Iris pigment epithelial cell (primary cell): ENCODE measurements at places on chromosomes 3 and 15.

- DNase-seq = peak; percentile 16
These were observed 17.3 kb downstream of the PP2D1 start for GRCh38 chr3:19994796-19995195.

- DNase-seq = peak; percentile 73
These were observed 153.2 kb downstream of the WNT5A start for GRCh38 chr3:55333923-55334322.

GRCh38 chr3:149638228-149639092 lies 19.4 kb downstream of the WWTR1 start:
- DNase-seq = peak; percentile 53

DNA sequence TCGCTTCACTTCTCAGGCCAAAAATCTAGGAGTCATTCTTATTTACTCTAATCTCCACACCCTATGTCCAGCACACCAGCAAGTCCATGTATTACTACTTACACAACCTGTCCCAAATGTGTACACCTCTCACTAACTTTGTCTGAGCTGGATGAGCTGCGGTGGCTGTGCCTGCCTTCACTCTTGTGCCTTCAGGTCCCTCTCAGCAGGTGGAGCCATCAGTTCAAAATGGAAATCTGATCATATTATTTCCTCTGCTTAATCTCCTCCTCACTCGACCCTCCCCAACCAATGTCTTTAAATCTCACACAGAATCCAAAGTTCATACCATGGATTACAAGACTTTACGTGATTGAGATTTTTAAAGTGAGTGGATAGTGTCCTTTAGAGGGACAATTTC lies 82.8 kb downstream of the SSR3 start:
- no peak for DNase-seq

DNA sequence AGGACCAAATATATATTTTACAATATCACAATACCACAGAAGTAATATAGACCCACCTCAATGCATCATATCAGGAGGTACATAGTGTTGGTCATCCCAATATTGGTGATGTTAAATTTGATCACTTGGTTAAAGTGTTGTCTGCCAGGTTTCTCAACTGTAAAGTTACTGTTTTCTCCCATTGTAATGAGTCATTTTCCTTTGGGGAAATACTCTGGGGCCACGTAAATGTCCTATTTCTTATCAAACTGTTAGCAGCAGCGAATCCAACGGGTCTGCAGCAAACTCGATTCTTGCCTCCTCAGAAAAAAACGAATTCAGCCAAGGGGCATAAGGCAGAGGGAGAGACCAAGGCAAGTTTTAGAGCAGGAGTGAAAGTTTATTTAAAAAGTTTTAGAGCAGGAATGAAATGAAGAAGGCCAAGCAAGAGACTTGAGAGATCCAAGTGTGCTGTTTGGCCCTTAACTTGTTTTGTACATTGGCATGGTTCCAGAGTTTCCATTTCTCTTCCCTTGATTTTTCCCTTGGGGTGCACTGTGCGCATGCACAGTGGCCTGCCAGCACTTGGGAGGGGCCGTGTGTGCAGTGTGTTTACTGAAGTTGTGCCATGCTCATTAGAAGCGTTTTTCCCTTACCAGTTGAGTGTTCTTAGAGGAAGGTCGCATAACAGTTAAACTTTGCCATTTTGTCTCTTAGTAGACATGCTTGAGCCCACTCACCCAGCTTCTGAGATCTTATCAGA lies 512.5 kb downstream of the AGBL1 start:
- DNase-seq = no peak

- peak; percentile 65 for DNase-seq
These were observed 52.7 kb downstream of the MITF start for GRCh38 chr3:69791919-69792399.

GRCh38 chr15:55915221-55915620 lies 78.2 kb downstream of the NEDD4 start:
- DNase-seq = no peak

- DNase-seq = no peak
These were observed 72.5 kb upstream of the SLC6A11 start for GRCh38 chr3:10743366-10744097.

- no peak for DNase-seq
These were observed 183.2 kb upstream of the STAC start for GRCh38 chr3:36197151-36197550.

DNA sequence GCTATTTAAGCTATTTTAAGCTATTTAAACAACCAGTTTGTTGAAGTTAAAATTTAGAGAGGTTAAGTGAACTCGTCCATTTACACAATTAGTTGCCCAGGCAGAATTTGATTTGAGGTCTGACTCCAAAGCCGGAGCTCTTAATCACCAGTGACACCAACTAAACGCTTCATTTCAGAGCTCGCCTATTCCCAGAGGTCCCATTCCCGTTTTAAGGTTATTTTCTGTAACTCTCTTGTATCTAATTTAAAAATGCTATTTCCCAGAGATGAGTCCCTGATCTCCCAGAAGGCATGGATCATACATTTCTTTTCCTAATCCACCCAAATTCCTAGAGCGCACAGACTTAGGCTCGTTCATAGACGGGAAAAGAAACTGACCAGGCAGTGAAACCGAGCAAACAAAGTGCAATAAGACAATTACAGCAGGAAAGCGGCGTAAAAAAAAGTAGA lies 904 bp upstream of the MCTP2 start:
- no peak for DNase-seq

DNA sequence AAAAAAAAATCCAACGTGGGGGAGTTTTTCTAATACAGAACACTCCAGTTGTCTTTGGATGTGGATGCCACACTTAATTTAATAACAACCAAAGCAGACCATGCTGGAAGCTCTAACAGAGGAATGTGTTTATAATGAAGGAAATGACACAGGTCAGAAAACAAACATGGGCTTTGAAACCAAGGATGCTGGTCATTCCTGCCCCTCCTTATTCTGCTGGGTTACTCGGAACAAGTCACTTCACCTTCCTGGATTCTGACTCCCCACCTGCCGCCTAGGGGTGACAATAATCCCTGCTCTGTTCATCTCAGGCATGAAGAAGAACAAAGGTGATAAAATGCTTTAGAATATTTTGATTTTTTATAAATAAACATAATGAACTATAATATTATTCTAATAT lies 240.9 kb upstream of the ADAMTS9 start:
- DNase-seq = no peak

GRCh38 chr3:122562923-122563716 lies 980 bp downstream of the PARP9 start:
- DNase-seq = no peak

DNA sequence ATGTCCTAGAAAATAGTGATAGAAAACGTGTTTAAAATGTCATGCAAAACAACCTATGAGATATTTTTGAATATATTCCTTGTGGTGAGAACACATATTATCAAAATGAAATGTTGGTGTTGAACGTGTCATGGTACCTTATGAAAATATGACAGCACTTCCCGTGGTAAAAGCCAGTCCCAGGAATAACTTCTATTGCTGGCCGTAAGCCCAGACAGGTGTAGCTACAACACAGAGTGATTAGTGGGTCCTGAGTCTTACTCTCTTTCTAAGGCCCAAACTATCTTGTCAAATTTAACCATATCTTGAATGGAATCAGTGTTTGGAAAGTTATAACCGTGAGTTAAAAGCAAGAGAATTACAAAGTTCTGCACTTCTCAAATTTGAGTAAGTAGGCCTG lies 24.1 kb downstream of the RARB start:
- no peak for DNase-seq

GRCh38 chr15:70240820-70241430 lies 143.2 kb upstream of the TLE3 start:
- no peak for DNase-seq

- peak; percentile 33 for DNase-seq
These were observed 190.7 kb upstream of the NDN start for GRCh38 chr15:23877502-23878412.

- DNase-seq = no peak
These were observed 374.3 kb downstream of the MAGI1 start for GRCh38 chr3:65664446-65664845.

GRCh38 chr3:12430086-12430485 lies 54.2 kb upstream of the TSEN2 start:
- no peak for DNase-seq

GRCh38 chr15:28986108-28986507 lies 100.3 kb downstream of the APBA2 start:
- DNase-seq = no peak

DNA sequence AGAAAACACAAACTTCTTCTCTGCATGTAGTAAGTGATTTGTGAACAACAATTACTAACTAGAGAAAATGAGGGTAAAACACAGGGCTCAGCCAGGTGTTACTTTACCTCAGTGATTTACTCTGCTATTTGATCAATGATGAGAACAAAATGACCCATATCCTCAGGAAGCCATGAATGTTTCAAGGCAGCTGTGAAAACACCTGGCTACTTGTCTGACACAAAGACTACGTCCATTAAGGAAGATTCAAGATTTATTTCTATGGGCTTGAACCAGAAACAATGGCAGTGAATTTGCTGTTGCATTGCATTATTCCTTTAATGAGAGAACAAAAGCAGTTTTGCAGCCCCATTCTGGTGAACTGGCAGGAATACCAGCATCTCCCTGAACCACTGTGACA lies 374.6 kb upstream of the ARL6 start:
- DNase-seq = no peak

GRCh38 chr3:73561494-73561893 lies 63.2 kb downstream of the PDZRN3 start:
- no peak for DNase-seq

DNA sequence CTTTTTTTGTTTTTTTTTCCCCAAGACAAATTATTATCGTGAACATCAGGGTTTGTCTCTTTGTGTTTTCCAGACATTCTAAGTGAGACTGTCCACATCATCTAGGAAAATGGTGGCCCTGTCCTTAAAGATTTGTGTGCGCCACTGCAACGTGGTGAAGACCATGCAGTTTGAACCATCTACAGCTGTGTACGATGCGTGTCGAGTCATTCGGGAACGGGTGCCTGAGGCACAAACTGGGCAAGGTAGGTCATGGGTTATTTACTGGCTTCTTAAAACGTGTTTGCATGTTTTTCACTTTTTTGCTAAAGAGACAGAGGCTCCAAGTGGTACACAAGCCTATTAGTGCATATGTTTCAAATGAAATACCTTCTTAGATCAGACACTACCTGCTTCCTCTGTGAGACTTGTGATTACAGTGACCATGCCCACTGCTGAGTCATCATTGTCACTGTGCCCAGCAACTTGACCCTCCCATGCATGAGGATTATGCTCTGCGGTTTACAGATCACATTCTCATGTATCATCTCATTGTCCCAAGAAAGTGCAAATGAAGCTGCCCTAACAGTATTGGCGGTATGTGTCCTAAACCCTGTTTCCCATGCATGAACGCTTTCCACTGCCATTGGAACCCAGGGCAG lies 395.2 kb upstream of the TPM1 start:
- peak; percentile 67 for DNase-seq

- DNase-seq = no peak
These were observed 48.0 kb downstream of the SACM1L start for GRCh38 chr3:45737234-45737633.

- DNase-seq = no peak
These were observed 33.0 kb downstream of the VPS13C start for GRCh38 chr15:62027263-62027565.

DNA sequence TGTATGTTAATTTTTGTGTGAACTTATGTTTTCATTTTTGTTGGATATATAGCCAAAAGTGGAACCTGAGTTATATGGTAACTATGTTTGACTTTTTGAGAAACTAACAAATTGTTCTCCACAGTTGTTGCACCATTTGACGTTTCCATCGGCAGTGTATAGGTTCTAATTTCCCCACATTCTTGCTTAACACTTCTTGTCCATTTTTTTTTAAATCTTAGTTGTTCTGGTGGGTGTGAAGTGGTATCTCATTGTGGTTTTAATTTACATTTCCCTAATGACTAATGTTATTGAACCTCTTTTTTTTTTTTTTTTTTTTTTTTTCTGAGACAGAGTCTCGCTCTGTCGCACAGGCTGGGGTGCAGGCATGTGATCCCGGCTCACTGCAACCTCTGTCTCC lies 8.0 kb downstream of the NISCH start:
- DNase-seq = no peak

GRCh38 chr3:32842531-32842931 lies 24.7 kb downstream of the TRIM71 start:
- no peak for DNase-seq

GRCh38 chr3:58681863-58682262 lies 15.3 kb upstream of the FAM3D start:
- no peak for DNase-seq

- DNase-seq = no peak
These were observed 40.1 kb downstream of the TRIM42 start for GRCh38 chr3:140717921-140718320.

DNA sequence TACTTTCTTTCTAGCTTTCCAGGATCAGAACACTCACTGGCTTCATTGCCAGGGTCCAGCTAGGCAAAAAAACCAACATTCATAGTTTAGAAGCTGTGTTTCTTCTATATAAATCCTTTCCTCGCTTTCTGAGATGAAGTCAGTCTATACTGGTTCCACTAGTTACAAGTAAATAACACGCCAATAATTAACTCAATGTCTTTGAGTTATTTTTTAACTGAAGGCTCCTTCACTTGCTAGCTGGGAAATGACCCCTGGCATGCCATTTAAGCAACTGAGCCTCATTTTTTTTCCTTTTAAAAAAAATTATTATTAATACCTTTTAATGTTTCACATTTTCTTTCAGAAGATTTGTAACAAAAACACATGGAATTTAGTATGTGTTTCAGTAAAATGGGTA lies 2.1 kb upstream of the CCDC174 start:
- DNase-seq = no peak

GRCh38 chr15:60272623-60273022 lies 125.2 kb downstream of the ANXA2 start:
- no peak for DNase-seq

GRCh38 chr3:11919390-11919789 lies 72.7 kb upstream of the TAMM41 start:
- no peak for DNase-seq

DNA sequence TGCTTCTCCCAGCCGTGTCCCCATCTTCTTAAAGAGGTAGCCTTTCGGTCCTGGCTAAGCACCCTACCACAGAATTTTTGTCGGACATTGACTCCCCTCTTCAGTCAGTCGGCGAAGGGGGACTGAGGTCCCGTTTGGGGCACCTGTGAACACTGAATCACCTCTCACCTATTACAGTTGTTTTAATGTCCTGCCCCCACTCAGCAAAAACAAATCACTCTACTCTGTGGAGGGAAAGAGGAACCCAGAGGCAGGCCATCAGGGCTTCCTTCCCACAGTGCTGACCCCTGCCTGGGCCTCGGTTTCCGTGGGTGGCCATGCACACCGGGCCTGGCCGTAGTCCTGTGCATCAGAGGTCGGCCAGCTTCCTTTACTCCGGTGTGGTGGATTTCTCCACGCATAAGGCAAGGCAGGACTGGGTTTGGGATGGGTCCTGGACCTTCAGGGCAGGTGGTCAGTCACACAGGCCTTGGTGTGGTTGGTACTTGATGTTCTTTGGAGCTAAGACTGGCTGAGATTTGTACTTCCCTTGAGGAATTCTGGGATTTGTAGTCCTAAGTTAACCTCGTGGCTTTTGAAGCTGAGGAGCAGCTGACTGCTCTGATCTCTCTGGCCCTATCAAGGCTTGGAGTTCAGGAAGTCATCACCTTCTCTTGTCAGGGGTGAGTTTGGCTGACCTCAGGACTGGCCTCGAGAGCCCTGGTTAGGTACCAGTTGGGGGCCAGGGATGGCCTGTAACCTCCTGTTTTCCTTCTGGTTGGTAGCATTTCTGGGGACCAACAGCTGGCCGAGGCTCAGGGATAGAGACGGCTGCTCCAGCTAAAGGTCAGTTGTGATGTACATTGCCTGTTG lies 627 bp upstream of the FAM131A start:
- peak; percentile 64 for DNase-seq
